ENCODE measurements at places on chromosomes 6 and 20.

DNA sequence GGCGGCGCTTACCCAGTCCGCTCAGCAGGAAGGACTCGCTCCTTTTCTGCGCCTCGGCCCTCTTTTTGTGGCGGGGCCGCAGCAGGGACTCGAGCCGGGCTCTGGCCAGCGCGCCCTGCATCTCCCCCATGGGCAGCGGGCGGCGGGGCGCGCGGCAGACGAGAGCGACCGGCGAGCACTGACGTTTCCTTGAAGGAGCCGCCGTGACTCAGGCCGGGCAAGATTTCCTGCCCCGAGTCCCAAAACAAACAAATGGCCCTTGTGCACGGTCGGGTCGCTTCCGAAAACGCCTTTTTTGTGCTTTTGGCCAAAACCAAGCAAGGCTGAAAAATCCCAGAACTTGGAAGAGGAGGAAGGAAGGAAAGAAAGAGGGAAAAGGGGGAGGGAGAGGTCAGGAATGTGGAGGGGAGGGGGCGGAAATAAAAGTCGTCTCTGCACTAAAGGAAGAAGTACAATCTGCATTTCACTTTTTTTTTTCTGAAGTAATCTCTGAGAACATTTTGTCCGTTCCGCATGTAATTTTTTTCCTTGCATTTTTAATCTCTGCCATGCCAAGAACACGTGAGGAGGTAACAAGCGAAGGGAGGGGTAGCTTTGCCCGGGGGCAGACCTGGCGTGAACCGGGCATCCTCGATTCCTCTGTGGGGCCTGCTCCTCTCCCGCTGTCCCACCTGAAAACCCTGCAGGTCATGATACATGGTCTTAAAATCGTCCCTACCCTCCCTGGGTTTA is 123.3 kb upstream of the SLC2A12 start:
- DNase-seq = no peak

GRCh38 chr6:125924169-125924568 is 32.4 kb upstream of the HINT3 start:
- DNase-seq = no peak

- no peak for DNase-seq
These were observed 4.2 kb downstream of the TNFAIP3 start for GRCh38 chr6:137871291-137871690.

DNA sequence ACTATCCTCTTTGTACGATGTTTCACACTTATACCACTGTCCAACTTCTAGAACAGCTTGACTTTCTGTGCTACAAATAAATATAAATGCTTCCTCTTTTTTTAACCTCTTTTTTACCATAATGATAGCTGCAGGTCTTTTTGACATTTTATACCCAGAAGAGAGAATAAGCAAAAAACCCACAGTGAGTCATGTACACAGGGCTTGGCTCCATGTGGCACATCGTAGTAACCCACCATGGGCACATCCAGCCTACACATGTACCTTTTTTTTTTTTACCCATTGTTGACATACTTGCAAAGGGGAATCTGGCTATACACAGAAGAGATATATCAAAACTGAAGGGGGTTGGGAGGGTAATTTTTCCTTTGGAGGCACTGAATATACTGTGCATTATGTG is 59.5 kb upstream of the RSPO3 start:
- no peak for DNase-seq

DNA sequence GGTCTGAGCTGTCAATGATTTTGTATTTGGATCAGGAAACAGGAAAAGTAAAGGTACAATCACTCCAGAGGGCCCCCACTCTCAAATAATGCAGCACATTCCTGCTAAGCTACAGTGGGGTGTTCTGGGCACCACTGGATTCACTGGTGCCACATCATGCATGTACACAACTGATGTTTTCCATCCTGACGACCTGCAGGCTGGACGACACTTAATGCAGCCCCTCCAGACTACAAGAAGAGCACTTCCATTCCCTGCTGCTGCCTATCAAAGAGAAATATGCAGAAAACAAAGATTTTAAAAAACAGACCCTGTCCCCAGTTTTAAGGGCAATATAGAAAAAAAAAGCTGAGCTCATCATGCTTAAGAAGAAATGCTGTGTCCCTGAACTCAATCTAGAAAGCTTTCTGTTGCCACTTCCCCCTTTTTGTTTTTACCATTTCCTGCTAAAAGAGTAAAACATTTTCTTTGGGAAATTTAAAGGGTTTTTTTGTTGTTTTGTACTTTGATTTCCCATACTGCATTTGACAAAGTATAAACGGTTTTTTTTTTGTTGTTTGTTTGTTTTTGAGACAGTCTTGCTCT is 35.5 kb downstream of the ABHD12 start:
- DNase-seq = no peak

DNA sequence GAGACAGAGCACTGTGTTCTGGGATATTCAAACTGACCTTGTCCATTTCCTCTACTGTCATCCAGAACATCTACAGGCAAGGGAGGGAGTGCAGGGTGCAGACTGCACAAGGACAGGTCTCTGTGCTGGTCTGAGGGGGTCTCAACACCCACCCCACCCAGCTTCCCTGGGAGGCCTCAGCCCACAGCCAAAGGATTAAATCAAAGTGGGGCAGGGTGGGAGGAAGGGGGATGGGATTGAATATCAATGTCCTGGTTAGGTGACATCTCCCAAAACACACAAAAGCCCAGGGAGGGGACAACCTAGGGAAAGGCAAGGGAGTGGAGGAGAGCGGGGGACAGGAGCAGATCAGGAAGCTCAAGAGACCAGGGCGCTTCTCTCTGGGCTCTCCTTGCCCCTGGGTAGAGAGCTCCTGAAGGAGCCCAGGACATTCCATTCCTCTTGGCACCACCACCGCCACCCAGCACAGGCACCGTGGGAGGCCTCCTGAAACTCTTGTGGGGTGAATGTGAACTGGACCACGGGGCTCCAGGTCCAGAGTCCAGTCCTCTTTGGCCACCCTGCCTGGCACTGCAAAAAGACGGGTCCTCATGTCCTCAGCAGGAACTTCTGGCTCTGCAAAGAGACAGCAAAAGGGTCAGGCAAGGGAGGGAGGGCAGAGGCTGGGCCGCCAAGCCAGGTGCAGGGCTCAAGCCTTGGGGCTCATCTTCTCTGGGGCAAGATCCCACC is 73.9 kb downstream of the JPH2 start:
- DNase-seq = peak; percentile 71

DNA sequence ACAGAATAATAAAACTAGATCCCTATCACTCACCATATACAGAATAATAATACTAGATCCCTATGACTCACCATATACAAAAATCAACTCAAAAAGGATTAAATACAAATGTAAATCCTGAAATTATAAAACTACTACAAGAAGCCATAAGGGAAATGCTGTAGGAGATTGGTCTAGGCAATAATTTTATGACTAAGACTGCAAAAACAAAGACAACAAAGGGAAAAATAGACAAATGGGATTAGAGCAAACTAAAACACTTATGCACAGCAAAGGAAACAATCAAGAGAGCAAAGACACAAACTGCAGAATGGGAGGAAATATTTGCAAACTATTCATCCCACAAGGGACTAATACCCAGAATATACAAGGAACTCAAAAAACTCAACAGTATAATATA is 4.1 kb upstream of the RNF217 start:
- no peak for DNase-seq

DNA sequence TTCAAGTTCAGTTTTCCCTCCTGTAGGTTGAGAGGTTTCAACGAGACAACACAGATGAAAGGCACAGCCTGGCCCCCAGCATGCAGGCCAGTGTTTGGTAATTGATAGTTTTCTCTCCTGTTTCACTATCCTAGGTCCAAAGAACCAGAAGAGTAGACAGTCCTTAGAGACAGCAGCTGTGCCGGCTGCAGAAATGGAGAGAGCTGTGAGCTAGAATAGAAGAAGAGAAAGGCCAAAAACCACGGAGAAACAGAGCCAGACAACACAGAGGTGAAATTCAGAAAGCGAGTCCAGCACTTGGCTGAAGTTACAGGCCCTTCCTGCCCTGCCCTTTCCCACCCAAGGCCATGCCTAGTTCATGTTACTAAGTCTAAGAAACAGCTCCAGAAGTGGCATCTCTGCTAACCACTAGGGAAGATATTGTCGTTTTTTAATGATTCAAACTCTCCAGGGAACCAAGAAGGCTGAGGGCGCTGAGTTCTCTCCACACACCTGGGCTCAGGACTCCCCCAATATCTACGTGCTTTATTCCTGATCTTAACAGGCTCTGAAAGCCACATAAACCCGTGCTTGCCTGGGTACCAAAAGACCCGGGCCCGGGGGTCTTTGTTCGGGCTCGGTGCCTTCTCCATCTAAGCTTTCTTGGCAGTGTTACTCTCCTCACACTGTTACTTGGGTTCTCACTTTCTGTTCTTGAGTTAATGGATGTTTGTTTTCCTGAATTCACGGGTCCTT is 16.5 kb upstream of the RBPJL start:
- DNase-seq = peak; percentile 51

GRCh38 chr20:10259166-10259565 is 40.5 kb downstream of the SNAP25 start:
- DNase-seq = no peak

GRCh38 chr6:20746024-20746423 is 211.8 kb downstream of the CDKAL1 start:
- DNase-seq = no peak

DNA sequence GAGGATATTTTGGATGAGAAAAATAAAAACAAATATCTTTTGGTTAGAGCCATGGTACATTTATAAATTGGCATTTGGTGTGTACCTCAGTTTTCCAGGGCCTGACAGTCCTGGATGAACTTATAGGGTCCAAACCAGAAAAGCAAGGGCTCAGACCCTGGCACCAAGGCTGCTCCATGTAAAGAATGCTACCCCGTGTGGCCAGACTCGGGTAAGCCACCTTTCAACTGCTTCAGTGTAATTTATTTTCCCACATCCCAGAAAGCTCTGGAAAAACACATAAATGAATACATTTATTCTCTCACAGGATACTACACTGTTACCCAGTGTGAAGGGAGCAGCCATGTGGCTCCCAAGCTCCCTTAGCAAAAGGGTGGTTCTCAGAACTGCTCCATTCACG is 13.8 kb downstream of the MRPL14 start:
- DNase-seq = no peak

DNA sequence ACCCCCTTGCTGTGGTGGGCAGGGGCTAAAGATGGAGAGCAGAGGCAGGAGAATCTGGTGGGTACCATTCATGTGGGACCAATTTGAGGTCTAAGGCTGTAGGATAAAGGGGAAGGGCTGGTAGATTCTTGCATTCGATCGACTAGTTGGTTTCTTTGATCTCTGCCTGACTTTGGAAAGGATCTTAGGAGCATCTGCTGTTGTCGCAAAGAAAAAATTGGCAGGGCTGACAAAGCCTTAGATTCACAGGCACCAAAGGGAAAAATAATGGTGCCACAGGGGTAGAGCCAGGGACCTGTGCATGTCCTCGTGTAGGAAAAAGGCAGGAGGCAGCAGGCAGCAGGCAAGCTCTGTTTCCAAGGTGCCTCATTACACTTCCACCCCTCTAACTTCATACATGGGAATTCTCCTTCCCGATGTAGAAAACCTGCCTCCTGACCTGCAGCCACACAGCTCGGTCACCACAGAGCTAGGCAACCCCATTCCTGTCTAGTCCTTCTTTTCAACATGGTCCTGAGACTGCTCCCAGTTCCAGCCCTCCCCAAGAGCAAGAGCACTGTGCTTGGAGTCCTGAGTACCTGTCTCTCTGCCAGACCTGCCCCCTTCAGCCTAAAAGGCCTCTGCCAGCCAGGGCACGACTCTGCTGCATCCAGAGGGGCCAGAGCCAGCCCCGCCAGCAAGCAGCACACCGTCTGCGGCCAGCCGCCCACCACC is 71.9 kb downstream of the FGD2 start:
- no peak for DNase-seq

GRCh38 chr20:36519012-36519719 is 22.2 kb upstream of the MYL9 start:
- DNase-seq = no peak

DNA sequence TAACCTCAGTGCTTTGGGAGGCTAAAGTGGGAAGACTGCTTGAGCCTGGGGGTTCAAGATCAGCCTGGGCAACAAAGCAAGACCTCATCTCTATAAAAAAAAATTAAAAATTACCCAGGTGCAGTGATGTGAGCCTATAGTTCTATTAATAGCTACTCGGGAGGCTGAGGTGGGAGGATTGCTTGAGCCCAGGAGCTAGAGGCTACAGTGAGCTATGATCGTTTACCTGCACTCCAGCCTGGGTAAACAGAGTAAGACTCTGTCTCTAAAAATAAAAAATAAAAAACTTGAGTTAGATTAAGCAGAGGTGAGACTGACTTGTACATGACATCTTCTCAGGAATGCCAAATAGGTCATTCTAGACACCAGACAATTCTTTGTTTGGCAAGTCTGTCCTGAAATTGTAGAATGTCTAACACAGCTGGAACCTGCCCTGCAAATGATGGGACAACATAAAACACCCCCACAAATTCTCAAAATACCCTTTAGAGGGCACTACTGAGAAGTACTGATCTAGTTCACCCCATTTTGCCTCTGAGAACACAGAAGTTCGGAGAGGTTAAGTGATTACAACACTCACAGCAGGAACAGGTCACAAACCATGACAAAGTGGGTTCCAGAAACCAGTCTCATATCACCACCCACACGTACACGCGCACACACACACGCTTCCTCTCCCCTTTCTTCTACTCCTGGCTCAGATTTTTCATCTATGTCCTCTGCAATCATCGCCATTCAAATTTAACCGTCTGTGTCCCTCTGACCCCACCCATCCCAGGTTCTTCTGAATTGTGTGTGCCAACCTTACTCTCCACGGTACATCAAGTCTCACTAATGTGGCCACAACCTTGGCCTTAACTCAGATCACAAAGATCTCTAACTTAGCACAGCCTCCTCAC is 38.3 kb downstream of the ARHGAP18 start:
- DNase-seq = no peak

DNA sequence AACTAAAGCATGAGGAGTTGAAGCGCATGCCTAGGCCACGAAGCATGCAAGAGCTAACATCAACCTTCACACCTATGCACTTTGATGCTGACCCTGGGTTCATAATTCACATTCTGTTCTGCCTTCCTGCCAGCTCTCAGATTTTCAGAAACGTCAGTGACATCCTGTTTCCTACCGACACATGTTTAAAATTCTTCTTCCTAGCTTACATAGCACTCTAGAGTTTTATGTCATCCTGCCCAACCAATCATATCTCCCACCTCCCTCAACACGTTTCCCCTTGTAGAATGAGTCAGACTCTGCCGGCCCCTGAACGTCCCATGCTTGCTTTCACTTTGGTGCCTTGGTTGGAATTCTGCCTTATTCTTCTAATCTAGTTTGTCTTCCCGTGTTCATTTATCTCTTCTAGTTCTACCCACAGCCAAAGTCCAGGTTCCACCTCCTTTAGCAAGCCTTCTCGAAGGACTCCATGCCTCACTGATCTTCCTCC is 97.2 kb upstream of the MAP7 start:
- no peak for DNase-seq

- no peak for DNase-seq
These were observed 455.1 kb upstream of the HSF2 start for GRCh38 chr6:121944354-121944753.

All from RWPE2 (cell line).